ENCODE measurements at places on chromosomes 5 and 9. TPM values are rescaled to one million over a fixed set of nuclear protein-coding genes. Genes with fewer than 3 reads are reported as not detected.
A peak's percentile ranks its signal among the peaks of the same experiment; 100 is the strongest.

The NUTM2F gene
- not detected for total RNA-seq

The PCDHGC4 gene
- 0.78 TPM for total RNA-seq

The ENTREP1 gene
- total RNA-seq: not detected

The SLC6A3 gene
- total RNA-seq: not detected

The HOMER1 gene
- total RNA-seq: 4.9 TPM

The TMEM174 gene
- not detected for total RNA-seq

The PHF2 gene
- 4.4 TPM for total RNA-seq

The CCL27 gene
- not detected for total RNA-seq

DNA sequence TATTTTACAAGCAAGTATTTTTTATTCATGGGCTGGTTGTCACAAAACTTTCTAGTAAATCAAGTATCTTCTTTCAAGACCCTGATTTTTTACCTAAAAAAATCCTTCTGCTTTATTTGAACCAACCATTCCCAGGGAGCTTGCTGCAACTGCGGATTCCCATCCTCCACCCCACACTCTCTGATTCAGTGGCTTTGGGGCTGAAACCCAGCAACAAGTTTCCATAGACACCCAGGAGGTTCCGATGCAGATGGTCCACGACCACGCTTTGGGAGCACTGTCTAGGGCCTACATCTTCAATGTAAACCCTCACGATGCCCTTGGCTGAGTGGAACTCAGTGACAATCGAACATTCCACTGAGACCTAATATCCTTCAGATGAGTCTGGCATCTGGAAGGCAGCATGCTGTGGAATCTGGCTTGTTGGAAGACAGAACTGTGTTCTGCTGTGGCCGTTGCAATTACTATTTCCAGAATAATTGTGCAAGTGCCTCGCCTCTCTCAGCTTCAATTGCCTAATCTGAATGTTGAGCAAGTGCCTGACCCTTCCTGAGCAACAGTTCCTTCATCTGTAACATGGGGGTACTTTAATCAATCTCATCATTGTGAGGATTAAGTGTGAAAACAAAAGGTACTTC is 105.1 kb downstream of the INSYN2B start:
- no peak for DNase-seq

DNA sequence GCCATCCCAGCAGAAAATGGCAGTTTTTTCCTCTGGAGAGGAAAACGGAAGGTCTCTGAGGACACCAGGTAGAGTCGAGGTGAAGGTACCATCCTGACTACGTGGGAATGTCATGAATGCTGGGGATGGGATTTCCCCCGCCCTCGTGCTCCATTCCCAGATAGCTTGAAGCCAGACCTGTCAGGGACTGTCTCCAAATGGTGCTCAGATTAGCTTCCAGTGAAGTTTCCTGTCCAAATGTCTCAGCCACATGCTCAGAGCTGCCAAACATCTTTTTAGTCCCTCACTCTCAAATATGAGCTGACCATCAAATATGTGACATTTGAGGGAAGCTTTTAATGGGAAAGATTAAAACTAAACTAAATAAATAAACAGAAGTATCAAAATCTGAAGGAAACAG is 7.6 kb upstream of the ANKRD34B start:
- DNase-seq: no peak

DNA sequence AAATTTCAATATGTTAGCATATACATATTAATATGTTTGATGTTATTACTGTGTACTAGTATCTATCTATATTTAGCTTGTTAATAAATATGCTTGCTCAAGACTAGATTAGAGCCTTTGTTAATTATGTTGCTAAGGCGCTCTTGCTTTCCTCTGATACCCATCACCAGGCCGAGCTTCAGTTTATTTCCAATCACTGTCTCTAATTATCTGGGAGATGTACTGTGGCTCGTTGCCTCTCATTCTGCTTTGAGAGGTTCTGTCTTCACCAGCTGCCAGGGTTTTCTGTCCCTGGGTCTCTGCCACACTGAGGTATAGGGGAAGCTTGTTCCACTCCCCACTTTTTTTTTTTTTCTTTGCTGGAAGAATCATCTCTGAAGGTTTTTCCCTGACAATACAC is 21.0 kb upstream of the TAF11L2 start:
- no peak for DNase-seq

- DNase-seq: no peak
Observed at GRCh38 chr5:34511481-34511880, 144.6 kb upstream of the RAI14 start.

DNA sequence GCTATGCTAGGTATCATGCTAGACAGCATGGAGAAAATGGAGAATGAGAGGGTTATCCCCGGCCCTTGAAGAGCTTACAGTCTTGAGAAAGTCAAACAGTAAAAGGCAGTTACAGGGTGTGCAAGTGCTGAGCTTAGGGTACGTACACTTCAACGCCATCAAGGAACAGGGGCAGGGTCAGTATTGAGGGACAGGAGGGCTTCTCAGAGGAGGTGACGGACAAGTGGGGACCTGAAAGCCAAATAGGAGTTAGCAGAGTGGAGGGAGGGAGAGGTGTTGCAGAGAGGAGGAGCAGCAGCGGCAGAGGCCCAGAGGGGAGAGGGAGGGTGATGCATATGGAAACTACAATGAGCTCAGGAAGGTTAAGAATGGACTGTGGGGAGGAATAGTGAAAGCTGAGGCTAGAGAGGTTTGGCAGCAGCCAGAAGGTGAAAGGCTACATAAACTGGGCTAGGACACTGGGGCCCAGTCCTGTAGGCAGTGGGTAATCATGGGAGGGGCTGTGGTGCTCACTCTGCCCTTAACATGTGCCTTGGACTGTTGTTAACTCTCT is 88.0 kb downstream of the NRG2 start:
- DNase-seq: no peak

DNA sequence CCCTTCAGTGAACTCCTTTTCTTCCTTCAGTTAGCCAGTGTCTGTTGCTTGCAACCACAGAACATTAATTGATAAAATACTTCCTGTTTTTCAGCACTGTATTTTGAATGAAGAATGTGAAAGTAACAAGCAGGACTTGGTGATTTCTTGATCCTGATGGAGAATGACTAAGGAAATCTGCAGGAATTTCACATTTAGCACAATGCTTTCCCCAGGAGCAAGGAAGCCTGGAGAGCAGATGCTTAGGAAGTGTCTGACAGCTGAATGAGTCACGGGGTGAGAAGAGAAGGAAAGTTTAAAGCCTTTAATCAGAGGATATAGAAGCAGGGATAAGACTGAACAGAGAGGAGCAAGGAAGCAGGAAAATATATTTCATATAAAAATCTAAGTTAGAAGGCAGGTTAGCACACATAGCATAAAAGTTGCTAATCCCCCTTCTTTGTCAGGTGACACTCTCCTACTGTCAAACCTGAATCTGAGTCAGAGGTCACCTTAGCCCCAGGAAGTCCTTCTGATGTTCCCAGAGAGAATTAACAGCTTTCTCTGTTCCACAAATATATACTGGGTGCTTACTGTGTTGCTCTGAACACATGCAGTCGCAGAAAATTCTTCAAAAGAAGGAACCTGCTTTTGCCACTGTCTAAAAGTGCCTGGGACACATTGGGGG is 59.7 kb downstream of the GNA14 start:
- peak; percentile 79 for DNase-seq

- DNase-seq: no peak
Observed at GRCh38 chr5:166540156-166540555, 1751.3 kb upstream of the WWC1 start.

GRCh38 chr5:95862671-95863382 is 40.3 kb upstream of the GLRX start:
- DNase-seq: peak; percentile 73

DNA sequence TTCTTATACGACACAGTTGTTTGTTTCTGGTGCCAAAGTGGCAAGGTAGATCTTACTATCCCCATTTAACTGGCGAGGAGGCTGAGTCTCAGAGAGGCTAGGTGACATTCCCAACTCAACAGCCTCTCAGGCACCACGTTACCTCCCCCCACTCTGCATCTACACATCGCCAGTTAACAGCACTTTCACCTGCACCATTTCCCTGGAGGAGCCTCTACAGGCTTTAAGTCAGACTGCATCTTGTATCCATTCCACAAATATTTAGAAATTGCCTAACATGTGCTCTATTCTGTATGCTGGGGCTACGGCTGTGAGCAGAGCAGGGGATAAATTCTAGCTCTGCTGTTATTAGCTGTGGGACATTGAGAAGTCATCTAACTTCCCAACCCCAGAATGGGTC is 168.6 kb downstream of the INSYN2B start:
- no peak for DNase-seq

All from RPMI7951 (cell line).